Left forelimb (tissue), 1 donor: ENCODE measurements at places on chromosomes 4 and X.

GRCh38 chr4:83605744-83606172 is 69.8 kb downstream of the GPAT3 start:
- DNase-seq, result no peak

- DNase-seq, result no peak
Measured at GRCh38 chr4:185165605-185166063, 22.6 kb downstream of the SLC25A4 start.

- no peak for DNase-seq
Measured at GRCh38 chr4:85725721-85726170, 250.8 kb downstream of the ARHGAP24 start.

GRCh38 chr4:148071009-148071408 is 339.1 kb downstream of the ARHGAP10 start:
- no peak for DNase-seq

DNA sequence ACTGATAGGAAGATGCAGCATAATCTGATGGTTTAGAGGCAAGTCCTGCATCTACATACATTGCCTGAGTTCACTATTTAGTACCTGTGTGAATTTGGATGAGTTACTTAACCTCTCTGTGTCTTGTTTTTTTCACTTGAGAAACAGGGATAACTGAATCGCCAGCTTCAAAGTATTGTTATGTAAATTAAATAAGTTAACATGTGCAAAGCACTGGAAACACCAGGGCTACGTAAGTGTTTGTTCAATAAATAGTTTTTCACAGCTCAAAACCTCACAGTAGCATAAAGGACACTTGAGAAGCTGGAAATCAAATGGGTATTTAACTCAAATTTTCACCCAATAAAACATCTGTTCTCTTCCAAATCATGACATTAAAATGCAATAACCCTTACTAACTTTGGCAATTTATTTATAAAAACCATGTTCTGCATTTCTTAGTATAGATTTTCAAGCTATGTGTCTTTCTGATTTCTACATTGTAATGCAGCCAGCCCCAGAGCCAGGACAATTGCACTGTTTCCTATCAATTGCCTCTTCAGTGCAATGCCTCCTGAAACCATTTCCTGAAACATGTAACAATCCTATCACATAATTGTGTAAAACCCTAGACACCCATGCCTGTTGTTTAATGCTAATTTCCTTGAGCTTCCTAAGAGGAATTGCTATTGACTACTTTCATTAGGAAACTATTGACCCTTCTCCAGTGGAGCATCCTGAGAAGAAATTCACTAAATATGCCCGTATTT is 177.1 kb downstream of the UNC5C start:
- no peak for DNase-seq

- DNase-seq, result no peak
Measured at GRCh38 chr4:123390846-123391456, 5.6 kb upstream of the SPRY1 start.

- DNase-seq, result no peak
Measured at GRCh38 chrX:16566571-16566970, 83.4 kb upstream of the S100G start.

GRCh38 chr4:146214238-146214637 is at the start of gene REELD1:
Gene REELD1 (plus strand): TSS chr4:146214538. CDS start chr4:146216953, 2,415 bp downstream.
- no peak for DNase-seq

GRCh38 chrX:8868906-8869305 is 67.7 kb upstream of the FAM9A start:
- DNase-seq, result no peak

DNA sequence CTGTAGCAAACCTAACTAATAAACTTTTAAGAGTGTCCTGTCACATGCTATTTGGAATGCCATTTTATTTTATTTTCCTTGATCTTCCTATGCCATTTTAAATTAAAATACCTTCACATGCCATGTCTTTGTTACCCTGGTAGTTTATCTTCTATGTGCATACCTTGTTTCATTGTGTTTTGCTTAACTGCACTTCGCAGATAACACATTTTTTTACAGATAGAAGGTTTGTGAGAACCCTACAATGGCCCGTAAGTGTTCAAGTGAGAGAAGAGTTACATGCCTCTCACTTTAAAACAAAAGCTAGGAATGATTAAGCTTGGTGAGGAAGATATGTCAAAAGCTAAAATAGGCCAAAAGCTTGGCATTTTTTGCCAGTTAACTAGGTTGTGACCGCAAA is 744.1 kb downstream of the STIM2 start:
- no peak for DNase-seq

GRCh38 chr4:173264245-173264644 is 69.9 kb downstream of the HMGB2 start:
- no peak for DNase-seq

- DNase-seq, result no peak
Measured at GRCh38 chr4:176077561-176077960, 11.9 kb downstream of the WDR17 start.

DNA sequence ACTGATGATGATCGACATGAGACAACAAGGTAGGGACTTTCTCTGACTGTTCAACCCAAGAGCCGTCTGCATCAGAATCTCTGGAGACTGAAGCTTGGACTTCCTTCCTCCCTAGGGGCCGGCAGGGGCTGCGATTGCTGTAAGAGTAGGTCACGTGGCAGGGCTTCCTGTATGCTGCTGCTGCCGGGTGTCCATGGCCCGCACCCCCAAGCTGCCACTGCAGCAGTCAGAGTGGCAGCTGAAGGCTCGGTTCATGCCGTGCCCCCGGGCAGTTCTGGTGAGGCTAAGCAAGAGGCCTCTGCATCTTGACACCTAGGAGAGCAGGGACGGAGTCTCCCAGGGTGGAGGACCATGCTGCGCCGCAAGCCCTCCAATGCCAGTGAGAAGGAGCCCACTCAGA is at the start of gene SASH3:
Gene SASH3 (plus strand): TSS at position 203 of the 400 bp plus-strand sequence. CDS start 149 bp downstream, at position 352.
- DNase-seq, result no peak

DNA sequence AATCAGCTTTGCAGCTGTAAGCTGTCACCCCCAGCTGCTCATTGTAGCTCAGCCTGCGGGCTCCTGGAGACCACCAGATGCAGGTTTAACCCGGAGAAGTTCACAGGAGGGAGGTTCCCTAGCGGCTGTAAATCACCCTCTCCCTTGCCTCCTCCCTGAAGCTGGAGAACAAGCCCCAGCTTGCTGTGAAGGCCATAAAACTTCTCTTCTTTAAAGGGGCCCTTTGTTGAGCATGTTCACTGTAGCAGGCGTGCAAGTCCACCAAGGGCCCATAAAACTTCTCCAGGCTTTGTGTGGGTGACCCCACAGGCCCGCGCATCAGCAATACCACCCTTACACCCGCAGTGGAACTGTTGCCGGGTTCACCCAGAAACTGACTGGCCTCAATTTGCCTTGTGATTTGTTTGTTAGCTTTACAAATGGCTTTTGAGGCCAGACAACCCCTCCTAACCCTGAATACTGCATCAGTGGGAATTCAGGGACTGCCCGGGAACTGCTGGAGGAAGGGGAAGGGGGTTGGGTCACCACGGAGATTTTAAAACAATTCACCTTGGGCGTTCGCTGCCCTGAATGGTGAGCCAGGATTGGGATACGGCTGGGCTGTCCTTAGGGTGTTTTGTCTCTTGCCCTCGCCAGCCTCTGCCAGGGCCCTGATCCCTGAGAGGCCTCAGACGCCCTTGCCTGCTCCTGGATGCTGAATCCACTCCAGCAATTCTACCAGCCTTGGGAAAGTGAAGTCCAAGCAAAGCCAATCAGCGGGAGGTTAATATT is 49.5 kb upstream of the ATP6AP2 start:
- no peak for DNase-seq

GRCh38 chr4:18881556-18881955 is 860.0 kb upstream of the LCORL start:
- DNase-seq, result no peak

- no peak for DNase-seq
Measured at GRCh38 chr4:183399126-183399522, 45.3 kb upstream of the CDKN2AIP start.

DNA sequence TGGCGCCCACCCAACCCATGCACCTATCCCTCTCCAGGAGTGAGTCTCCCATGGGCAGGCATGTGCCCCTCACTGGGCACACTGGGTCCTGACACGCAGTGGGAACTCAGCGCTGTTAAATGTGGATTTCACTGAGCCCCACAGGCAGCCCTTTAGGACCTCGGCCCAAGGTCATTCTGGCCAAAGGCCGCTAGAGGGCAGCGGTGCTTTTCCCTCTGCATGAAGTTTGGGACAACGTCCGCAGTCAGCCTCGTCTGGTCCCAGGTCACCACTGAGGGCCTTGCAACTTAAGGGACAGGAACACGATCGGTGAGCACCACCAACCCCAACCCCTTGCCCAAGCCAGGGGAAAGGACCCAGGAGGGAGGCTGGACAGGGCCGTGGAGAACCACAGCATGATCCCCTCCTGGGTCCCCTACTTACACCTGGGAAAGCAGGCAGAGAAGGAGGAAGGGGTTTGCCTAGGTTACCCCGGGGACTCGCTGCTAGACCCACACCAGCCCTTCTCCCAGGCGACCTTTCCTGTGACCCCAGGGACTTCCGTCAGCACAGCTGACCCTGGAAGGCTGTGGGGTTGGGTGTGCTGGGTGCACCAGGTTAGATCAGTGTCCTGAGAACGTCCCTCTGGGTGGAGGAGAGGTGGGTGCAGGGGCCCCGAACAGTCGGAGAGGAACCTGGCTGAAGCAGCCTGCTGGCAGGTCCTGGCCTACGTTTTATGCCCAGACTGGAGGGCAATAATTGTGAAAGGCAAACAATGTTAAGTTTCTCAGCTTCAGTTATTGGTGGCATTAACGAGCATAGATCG is 24.0 kb downstream of the CYTL1 start:
- DNase-seq, result peak; percentile 83
